ENCODE measurements at places on chromosomes 11 and 22.

DNA sequence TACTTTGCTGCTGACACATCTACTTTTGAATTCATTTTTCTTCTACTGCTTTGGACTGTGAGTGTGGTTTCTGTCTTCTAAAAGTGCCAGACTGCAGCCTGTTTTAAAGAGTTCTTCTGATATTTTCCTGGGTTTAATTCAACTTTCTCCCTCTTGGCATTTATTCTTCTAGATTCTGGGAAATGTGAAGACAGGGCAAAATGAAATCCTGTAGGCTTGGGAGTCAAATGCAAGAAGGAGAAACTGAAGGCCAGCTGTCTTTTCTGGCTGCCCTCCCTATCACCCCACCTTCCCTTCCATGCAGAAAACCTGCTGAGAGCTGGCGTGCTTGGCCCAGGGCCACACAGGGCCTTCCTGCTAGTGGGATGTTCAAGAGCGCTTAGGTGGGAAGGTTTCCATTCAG is 7.6 kb downstream of the ZNF70 start:
- DNase-seq = no peak

- DNase-seq = no peak
These were observed 3.4 kb upstream of the FADS1 start for GRCh38 chr11:61820174-61820573.

GRCh38 chr11:116144387-116144958 is 628.3 kb downstream of the BUD13 start:
- no peak for DNase-seq

DNA sequence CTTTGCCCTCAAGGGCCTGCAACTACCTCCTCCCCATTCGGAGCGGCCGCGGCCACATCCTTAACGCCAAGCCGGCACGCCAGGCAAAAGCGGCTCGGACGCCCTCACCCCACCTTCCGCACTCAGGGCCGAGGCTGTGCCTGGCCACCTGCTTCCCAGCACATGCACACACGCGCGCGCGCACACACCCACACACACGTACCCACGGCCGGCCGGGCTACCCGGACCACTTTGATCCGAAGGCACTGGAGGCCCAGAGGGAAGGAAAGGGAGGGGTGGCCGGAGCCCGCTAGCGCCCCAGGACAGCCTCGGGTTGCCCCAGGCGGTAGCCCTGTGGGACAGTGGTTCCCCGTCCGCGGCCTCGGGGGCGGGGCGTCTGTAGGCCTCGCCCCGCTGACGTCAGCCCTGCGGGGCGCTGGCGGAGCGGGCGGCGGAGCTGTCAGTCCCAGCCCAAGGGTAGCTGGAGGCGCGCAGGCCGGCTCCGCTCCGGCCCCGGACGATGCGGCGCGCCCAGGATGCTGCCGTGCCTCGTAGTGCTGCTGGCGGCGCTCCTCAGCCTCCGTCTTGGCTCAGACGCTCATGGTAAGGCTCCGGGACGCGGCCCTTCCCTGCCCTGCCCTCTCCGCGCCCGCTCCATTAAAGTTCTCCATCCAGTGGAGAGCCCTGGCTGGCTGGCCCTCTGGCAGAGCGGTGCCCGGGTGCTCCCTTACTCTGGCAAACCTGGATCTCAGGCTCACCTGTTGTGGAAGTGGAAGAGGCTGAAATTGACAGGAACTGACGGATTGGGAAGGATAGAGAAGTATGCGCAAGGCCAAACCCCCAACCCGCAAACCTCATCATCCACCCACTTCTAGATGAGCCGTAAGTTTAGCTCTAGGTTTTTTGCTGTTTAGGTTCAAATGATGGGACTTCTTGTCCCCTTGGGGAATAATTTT is at the start of gene IL10RA:
TSS of gene IL10RA (plus strand) at position 442 of the 935 bp plus-strand sequence. CDS start at position 516, 74 bp downstream.
- DNase-seq = peak; percentile 84

DNA sequence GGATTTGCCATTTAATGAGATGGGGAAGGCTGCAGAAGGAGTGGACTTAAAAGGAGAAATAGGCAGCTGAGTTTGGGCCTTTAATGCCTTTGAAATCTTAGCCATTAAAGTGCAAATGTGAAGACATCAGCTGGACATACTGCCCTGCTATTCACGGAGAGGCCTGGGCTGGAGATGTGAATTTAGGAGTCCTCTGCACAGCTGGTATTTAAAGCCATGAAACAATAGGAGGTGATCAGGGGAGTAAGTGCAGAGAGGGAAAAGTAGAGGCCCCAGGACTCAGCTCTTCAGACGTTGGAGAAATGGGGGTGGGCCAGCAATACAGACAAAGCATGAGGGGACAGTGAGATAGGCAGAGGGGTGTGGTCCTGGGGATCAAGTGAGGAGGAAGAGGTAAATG is 16.6 kb downstream of the SLC3A2 start:
- DNase-seq = no peak
